Activated CD8-positive, alpha-beta T cell treated with anti-CD3 and anti-CD28 coated beads for 36 hours (primary cell): ENCODE measurements at places on chromosomes 6 and 20. TPM values are rescaled to one million over a fixed set of nuclear protein-coding genes. Genes with fewer than 3 reads are reported as not detected.

Gene SSTR4
- total RNA-seq, result not detected

GRCh38 chr6:40743690-40744446, 156.7 kb upstream of the LRFN2 start:
- no peaks in the 10 kb centered on the region for H3K36me3 ChIP-seq
- H3K4me1 ChIP-seq, result no peaks in the 10 kb centered on the region
- no peak overlapping the region for H3K4me3 ChIP-seq
- no peak overlapping the region for H3K27ac ChIP-seq
- peaks cover 13% of the 10 kb centered on the region for H3K27me3 ChIP-seq

GRCh38 chr20:432677-433299, 24.7 kb downstream of the RBCK1 start:
- peaks cover 74% of the 10 kb centered on the region for H3K36me3 ChIP-seq
- peaks cover 68% of the 10 kb centered on the region for H3K4me1 ChIP-seq
- H3K27ac ChIP-seq, result peak overlapping the region; percentile 96
- H3K27me3 ChIP-seq, result no peaks in the 10 kb centered on the region
- no peak for DNase-seq
- peak overlapping the region; percentile 42 for H3K4me3 ChIP-seq

Gene RIMS4
- not detected for total RNA-seq

- H3K36me3 ChIP-seq, result no peaks in the 10 kb centered on the region
- no peak for DNase-seq
- no peaks in the 10 kb centered on the region for H3K4me1 ChIP-seq
- H3K27ac ChIP-seq, result no peak overlapping the region
- no peak overlapping the region for H3K4me3 ChIP-seq
These were observed 59.8 kb upstream of the SIRPA start for GRCh38 chr20:1835186-1836035.

Gene ARMC12
- 1.1 TPM for total RNA-seq

- H3K27ac ChIP-seq, result no peak overlapping the region
- no peaks in the 10 kb centered on the region for H3K36me3 ChIP-seq
- no peak overlapping the region for H3K4me3 ChIP-seq
- peaks cover 13% of the 10 kb centered on the region for H3K27me3 ChIP-seq
These were observed 31.2 kb upstream of the SMIM28 start for GRCh38 chr6:138346302-138347195.

DNA sequence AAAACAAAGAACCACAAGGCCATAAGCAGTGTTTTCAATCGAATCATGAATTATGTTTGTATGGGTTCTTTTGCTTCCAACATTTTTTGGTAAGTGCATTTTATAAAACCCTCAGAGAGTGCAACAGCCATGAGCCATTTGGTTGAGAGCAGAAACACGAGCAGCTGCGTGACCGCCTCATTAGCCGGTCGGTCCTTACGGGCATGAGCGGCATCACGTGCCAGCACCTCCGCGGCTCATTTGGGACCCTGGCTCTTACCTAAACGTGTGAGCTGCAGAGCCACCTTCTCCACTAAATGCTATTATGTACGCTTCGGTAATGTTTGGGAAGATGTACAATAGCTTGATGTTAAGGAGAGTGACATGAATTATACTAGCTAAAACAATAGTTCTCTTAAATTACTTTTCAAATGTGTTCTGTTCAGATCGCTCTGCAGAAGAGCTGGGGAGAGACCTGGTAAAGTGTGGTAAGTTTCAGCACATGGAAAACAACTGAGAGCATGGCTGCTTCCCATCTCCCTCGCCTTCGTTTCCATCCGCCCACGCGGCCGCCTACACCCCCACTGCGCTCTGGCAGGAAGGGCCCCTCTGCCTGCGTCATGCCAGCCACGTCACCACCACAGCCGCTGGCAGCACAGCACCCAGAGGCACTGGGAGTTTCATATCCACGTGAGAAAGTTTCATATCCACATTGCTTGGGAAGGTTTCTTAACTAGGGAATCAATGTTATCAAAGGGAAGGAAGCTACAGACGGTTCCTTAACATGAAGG, 23.7 kb upstream of the PDE10A start:
- H3K27ac ChIP-seq, result no peak overlapping the region
- H3K36me3 ChIP-seq, result no peaks in the 10 kb centered on the region
- no peak overlapping the region for H3K4me3 ChIP-seq
- no peaks in the 10 kb centered on the region for H3K4me1 ChIP-seq
- no peak for DNase-seq
